ENCODE measurements at places on chromosomes 12 and 14.

- no peak for DNase-seq
Observed at GRCh38 chr12:33006106-33006505, 109.5 kb upstream of the PKP2 start.

- no peak for DNase-seq
Observed at GRCh38 chr12:33484161-33484560, 44.5 kb upstream of the SYT10 start.

- DNase-seq, result no peak
Observed at GRCh38 chr12:101592448-101592847, 2.3 kb upstream of the MYBPC1 start.

DNA sequence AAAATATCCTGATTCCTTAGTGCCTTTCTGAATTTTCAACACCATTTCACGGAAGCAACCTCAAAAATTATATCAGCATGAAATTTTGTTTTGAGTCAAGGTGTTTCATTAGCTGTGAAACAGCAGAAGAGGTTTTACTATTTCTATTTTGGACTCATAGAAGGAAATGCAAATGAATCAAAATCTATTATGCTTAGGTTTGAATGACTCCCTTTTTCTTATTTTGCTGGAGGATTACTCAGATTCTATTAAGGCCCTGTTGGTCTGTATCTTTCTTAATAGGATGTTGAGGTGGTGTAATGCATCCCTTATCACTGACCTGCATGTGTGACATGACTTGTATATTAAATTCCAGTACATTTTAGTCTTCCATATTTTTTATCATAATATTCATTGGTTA, 165.8 kb downstream of the TMTC2 start:
- DNase-seq, result no peak

DNA sequence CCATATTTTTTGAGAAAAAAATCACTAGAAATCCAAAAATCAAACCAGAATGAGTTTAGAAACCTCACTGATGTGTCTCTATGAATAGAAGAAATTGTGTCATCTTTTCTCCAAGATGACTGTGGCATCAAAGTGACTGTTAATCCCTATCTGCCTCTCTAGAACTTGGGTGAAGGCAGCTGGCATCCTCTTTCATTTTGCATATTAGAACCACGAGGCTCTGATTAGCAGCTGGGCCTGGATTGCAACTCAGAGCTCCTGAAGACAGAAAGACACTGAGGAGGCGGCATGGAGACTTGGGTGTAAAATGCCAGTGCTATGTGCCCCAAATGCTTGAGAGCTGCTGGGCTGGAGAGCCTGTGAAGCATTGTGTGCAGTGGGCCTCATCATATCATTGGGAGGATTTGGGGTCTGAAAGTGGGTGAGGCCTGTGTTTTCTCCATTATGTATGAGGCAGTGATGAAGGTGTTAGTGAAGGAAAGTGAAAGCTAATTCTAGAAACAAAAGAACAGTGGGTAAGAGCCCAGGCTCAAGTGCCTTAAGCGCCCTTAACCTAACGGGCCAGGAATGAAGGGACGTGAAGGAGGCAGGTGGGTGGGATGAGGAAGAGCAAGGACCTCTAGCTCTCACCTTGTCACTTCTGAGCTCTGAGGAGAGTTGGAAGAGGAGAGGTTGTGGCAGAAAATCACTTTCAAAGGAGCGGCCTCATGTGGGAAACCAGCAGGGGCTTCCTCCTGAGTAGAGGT, 26.2 kb downstream of the NKX2-8 start:
- no peak for DNase-seq

DNA sequence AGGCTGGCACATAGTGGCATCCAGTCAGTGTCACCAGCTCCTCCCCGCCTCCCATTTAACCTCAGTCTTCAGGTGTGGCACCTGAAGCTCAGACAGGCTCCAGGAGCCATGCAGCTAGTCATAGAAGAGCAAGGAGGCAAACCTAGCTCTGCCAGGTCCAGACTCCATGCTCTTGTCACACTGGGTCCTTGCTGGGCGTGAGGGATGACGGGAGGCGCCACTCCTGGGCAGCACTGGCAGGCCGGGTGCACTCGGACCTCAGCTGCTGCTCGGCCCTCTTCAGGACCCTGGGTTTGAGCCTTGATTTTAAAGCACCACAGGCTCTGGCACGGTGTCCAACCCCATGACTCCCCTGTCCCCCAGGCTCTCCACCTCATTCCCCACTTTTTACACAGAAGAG, 24.1 kb downstream of the ITPK1 start:
- DNase-seq, result no peak

All from SK-N-DZ (cell line).